ENCODE measurements at places on chromosomes 6 and 20. TPM values are rescaled to one million over a fixed set of nuclear protein-coding genes. Genes with fewer than 3 reads are reported as not detected.

- peak overlapping the region; percentile 86 for H3K27ac ChIP-seq
- peak; percentile 39 for DNase-seq
- H3K27me3 ChIP-seq, result no peaks in the 10 kb centered on the region
Measured at GRCh38 chr6:85344996-85345395, 104.9 kb upstream of the NT5E start.

DNA sequence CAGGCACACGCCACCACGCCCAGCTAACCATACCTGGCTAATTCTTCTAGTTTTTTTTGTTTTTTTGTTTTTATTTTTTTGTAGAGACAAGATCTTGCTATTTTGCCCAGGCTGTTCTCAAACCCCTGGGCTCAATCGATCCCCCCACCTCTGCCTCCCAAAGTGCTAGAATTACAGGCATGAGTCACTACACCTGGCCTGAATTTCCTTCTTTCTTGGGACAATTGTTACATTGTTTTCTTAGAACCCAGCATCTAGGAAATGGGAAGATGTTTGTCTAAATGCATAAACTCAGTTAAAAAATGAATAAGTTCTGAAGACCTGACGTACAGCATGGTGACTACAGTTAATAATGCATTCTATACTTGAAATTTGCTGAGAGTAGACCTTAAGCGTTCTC lies 10.8 kb upstream of the AGPAT4 start:
- DNase-seq, result no peak
- no peaks in the 10 kb centered on the region for H3K27me3 ChIP-seq
- H3K4me3 ChIP-seq, result no peak overlapping the region
- no peak overlapping the region for H3K27ac ChIP-seq

DNA sequence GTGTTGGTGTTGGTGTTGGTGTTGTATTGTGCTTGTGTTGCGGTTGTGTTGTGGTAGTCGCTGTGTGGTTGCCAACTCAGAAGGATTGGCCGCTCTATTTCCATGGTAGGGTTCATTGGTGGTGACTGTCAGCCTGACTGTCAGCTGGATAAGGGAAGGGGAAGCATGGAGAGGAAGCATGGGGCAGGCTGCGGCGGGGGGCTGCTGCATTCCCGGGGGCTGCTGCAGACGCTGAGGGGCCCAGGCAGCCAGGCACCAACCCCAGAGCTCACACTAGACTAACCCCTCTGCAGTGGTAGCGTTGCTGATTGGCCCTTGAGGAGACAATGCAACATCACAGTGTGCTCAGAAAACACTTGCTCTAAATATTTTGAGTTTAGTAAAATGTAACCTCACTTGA lies 199.2 kb downstream of the SMOC2 start:
- no peak for DNase-seq
- no peaks in the 10 kb centered on the region for H3K27me3 ChIP-seq
- peaks cover 27% of the 10 kb centered on the region for H3K4me1 ChIP-seq
- H3K4me3 ChIP-seq, result no peak overlapping the region
- H3K27ac ChIP-seq, result peak overlapping the region; percentile 72
- no peaks in the 10 kb centered on the region for H3K36me3 ChIP-seq

- DNase-seq, result no peak
- no peak overlapping the region for H3K4me3 ChIP-seq
- H3K36me3 ChIP-seq, result no peaks in the 10 kb centered on the region
- H3K27me3 ChIP-seq, result no peaks in the 10 kb centered on the region
Measured at GRCh38 chr20:15931897-15932296, 641.4 kb downstream of the KIF16B start.

DNA sequence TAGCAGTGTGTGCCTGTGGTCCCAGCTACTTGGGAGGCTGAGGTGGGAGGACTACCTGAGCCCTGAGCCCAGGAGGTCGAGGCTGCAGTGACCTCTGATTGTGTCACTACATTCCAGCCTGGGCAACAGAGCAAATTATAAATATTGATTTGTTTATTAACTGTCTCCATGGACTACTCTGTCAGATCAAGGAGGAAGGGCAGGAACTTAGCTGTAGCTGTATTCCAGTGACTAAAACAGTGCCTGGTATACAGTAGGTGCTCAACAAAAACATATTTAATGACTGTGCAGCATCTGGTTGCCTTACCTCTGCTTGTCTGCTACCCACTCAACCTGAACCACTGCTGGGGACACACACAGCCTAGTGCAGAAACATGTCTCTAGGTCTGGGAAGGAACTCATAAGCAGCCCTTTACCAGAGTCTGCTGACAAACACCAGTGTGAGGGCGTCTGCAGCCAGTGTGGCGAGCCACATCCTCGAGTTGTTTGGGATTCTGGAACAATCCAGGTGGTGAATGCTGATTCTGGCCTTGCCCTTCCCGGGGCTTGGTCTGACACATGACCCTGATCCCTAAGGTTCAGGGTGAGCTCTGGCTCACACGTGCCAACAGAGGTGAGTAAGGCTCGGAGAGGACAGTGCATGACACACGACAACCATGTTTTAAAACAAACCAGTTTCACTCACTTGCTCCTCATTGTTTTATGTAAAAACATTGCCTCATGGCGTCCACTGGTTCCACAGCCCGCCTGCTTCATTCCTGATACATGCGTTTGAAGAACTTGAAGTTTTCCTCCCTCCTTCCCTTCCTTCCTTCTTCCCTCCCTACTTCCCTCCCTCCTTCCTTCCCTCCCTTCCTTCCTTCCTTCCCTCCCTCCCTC lies 117.9 kb upstream of the ZNF217 start:
- H3K4me1 ChIP-seq, result peaks cover 44% of the 10 kb centered on the region
- no peaks in the 10 kb centered on the region for H3K36me3 ChIP-seq
- H3K4me3 ChIP-seq, result no peak overlapping the region
- H3K27ac ChIP-seq, result peak overlapping the region; percentile 54

DNA sequence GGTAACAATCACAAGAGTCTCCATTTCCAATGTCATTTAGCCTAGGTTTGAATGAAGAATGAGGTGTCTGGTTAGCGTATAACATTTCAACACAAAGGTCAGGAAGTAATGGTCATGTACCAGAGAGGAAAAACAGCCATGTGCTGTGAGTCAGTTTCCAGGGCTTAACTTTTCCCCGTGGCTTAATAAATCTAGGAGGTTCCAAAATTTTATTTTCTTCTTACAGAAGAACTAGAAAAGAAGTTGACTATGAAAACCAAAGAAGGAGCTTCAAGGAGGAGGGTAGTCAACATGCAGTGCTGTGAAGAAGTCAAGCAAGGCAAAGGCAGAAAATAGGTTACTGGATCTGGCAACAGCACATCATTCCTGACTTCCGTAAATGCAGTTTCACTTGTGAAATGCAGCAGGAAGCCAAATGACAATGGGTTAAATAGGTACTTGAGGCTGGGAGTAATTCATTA lies 8.4 kb upstream of the GABRR2 start:
- no peak overlapping the region for H3K4me3 ChIP-seq
- H3K27ac ChIP-seq, result no peak overlapping the region
- no peaks in the 10 kb centered on the region for H3K27me3 ChIP-seq
- no peaks in the 10 kb centered on the region for H3K36me3 ChIP-seq

DNA sequence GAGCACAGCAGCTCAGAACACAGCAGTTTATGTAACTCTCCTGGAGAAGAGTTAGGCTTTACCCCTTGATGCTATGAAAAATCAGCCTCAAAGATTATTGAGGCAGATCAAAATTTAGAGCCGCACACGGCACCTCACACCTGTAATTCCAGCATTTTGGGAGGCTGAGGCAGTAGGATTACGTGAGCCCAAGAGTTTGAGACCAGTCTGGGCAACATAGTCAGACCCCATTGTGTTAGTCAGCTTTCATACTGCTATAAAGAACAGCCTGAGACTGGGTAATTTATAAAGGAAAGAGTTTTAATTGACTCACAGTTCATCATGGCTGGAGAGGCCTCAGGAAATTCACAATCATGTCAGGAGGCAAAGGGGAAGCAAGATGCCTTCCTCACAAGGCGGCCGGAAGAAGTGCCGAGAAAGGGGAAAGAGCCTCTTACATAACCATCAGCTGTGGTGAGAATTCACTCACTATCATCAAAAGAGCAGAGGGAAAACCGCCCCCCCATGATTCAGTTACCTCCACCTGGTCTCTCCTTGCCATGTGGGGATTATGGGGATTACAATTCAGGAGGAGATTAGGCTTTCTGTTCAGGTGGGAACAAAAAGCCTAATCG lies 87.7 kb downstream of the SGK1 start:
- no peak overlapping the region for H3K4me3 ChIP-seq
- DNase-seq, result no peak
- H3K27ac ChIP-seq, result no peak overlapping the region
- H3K36me3 ChIP-seq, result no peaks in the 10 kb centered on the region
- no peaks in the 10 kb centered on the region for H3K4me1 ChIP-seq
- H3K27me3 ChIP-seq, result no peaks in the 10 kb centered on the region

Gene POM121L2
- not detected for total RNA-seq

Gene CCN5
- not detected for total RNA-seq

Gene SLC16A10
- 14.2 TPM for total RNA-seq

Gene ARMH2
- total RNA-seq, result not detected

Gene UBR2
- total RNA-seq, result 21.7 TPM

Gene FLRT3
- 107 TPM for total RNA-seq
